ENCODE measurements at places on chromosomes 5 and 9.
A peak's percentile ranks its signal among the peaks of the same experiment; 100 is the strongest.

GRCh38 chr9:78112406-78112805 is 80.8 kb upstream of the GNAQ start:
- no peak for DNase-seq

GRCh38 chr5:132905938-132906337 is 32.5 kb downstream of the LEAP2 start:
- DNase-seq, result no peak

DNA sequence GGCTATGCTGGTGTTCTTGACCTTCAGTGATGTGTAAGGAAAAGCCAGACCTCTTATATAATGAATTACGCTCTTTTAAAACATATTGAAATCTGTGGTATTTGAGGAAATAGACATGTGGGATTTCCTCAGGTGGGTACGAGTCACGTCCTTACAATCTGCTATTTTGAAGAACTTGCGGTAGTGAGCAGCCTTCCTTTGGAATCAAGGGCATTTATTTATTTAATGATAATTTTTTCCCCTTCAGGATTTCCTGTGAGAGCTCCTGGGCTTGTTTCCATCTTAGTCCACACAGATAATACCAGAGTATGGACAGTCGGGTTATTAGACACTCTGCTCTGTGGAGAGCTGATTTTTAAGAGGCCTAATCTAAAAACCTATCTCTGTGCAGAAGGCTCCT is 167.9 kb downstream of the ARHGEF28 start:
- no peak for DNase-seq

- no peak for DNase-seq
Observed at GRCh38 chr5:107985144-107985543, 314.4 kb upstream of the EFNA5 start.

GRCh38 chr5:67021962-67022361 is 174.6 kb downstream of the CD180 start:
- DNase-seq, result no peak

DNA sequence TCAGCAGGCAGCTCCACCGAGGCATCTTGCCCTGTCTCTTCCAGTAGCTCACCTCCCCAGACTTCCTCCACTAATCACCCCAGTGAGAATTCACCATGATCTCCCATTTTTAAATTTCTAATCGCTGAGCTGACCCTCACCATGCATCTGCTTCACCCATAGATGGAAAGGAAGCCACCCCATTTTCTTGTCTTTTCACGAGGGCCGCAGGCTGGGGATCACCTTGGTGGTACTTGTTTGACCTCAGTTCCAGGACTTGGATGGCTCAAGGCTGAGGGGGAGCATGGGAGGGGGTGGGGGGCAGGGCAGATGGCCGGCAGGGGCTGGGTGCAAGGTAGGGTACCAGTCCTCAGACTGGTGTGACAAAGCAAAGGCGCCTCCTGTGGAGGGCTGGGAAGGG is 3.6 kb downstream of the PROP1 start:
- no peak for DNase-seq

GRCh38 chr5:143102411-143102810 is 301.1 kb downstream of the NR3C1 start:
- no peak for DNase-seq

DNA sequence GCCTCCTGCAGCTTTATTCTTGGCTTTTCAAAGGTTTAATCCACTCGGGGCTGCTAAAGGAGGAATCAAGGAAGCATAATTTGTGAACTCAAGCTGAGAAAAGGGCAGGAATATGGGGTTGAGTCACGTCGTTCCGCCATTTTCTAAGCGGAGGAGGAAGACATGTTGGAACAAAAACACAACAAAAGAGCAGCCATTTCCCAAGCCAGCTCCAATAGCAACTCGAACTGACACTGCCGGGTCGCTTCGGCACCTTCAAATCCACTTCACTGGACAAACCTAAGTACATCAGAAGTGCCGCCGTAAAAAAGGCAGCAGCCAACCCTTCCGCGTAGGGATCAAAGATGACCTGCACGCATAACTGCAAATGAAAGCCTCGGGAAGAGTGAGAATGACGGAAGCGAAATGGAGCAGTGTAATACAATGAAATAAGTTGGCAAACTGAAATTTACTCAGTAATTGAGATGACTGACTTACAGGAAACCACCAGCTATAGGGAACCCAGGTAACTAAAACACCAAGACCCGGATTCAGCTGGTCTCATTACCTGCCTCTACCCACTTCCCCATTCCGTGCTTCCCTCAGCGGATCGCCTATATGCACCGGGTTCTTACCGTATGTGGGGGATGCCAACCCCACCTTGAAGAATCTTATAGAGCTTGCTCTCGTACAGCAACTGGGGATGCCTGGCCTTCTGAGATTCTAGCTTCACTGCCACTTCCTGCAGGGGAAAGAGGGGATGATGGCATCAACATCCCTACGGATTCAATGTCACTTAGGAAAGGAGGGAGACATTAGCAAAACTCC is 1.6 kb downstream of the CSNK1A1 start:
- DNase-seq, result no peak

DNA sequence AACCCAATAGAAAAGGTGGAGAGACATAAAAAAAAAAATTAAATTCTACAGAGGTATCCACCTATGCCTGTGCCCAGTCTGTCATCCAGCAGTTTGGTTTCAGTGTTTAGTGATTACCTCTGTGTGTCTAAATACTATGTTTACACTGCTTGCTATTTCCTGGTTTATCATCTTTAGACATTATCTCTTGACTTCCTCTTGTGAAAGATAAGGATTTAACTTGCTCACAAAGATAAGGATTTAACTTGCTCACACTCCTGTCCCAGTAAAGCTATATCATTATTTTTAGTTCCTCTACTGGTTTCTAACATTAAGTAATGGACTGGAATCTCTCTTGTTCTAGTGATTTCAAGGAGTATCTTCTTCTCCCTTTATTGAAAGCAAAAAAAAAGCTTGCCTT is 53.9 kb upstream of the ZFR start:
- DNase-seq, result no peak

DNA sequence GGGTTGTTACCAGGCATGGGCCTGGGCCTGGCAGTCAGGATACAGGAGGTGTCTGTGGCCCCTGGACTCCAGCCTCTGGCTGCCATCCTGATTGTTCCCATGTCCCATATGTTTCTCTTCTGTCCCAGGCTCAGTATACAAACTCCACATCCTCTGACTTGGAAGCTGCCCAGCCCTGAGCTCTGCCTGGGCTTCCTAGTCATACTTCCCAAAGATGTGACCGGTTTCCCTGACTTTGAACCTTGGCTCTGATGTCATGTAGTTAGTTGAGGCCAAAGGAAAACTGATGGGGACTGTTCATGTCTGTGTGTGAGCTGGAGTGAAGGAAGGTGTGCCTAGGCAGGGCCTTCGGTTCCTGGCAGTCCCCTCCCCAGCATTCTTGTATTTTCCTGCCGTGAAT is 50.4 kb downstream of the CYSTM1 start:
- DNase-seq, result no peak

DNA sequence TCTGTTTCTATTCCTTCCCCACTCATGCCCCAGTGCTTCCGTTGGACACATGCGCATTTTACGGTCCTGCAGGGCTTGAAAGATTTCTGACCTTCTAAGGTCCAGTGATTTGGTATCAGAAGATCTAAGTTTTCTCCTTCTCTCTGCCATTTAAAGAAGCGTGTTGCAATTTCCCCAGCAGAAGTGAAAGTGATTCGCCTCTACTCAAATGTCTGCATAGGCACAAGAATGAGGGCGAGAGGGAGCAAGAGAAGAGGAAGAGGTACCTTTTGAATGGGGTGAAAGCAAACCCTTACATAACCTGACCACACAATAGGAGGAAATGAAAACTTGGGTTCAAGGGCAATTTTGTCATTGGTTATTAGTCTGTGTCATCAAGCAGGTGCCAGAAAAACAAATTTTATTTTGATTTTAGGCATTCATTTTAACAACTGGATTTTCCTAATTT is 31.7 kb upstream of the NR3C1 start:
- no peak for DNase-seq

- DNase-seq, result no peak
Observed at GRCh38 chr9:113042884-113043657, 13.5 kb downstream of the ZFP37 start.

- DNase-seq, result no peak
Observed at GRCh38 chr9:131276891-131277286, 579 bp upstream of the FAM78A start.

GRCh38 chr5:69502767-69503488 is 10.3 kb downstream of the OCLN start:
- DNase-seq, result no peak

GRCh38 chr9:125472926-125473701 is 211.5 kb downstream of the GAPVD1 start:
- DNase-seq, result no peak

DNA sequence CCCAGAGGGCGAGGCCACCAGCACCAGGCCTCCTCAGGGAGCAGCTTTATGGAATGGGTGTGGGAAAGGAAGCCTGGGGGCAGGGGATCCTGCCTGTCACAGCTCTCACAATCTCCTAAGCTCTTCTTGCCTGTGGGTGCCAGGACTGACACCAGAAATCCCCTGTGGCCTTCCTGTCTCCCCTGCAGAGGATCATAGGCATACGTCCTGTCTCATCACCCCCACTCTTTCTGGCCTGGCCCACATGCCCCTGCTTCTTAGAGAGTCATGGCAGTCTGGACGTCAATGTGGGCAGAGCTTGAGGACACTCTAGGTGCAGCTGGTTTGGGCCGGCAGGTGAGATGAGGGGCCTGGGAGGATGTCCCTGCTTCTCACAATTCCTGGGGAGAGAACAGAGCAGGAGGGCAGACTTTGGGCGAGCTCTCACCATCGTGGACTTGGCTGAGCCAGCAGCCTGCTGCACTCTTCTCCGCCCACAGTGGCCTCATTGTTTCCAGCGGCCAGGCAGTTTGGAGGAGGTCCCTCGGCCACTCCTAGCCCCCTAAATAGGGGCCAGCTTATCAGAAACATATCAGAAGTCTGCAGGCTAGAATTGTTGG is 67.3 kb upstream of the ZFR start:
- no peak for DNase-seq

DNA sequence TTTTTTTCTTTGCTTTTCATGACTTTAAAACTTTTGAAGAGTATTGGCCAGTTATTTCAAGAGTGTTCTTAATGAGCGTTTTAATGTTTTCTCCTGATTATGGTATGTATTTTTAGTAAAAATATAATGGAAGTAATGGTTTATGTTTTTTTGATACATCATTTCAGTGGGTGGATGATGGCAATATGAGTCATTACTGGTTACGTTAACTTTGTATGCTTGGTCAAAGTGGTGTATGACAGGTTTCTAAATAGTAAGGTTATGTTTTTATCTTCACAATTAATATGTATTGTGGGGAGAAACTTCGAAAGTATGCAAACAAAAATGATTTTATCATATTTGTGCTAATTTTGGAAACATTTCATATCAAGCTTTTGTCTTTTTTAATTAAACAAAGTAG is 176.7 kb upstream of the PRDM9 start:
- no peak for DNase-seq

GRCh38 chr5:67887748-67888161 is 327.8 kb upstream of the PIK3R1 start:
- DNase-seq, result no peak

DNA sequence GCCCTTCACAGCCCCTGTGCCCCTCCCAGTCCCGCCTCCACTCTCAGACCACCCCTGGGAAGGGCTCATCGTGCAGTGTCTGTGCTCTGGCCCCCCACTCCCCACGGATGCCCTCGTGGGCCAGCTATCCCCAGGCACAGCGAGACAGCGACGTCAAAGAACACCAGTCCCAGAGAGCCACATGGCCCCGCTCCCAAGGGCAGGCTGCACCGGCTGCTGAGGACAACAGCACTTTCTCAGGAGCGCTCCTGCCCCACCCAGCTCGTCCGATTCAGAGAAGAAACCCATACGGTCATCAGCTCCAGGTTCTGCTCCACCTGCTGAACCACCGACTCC is 4.8 kb upstream of the SNAPC4 start:
- DNase-seq, result no peak

GRCh38 chr9:89740722-89741121 is 135.9 kb downstream of the GADD45G start:
- DNase-seq, result peak; percentile 18

- no peak for DNase-seq
Observed at GRCh38 chr9:121340676-121341392, 29.2 kb downstream of the STOM start.

Data from stimulated activated CD4-positive, alpha-beta T cell treated with anti-CD3 and anti-CD28 coated beads, Interleukin-15, amount 100 ng/mL, for 48 hours (primary cell).